NCI-H2107 (cell line): ENCODE measurements at places on chromosomes 2 and 18.

DNA sequence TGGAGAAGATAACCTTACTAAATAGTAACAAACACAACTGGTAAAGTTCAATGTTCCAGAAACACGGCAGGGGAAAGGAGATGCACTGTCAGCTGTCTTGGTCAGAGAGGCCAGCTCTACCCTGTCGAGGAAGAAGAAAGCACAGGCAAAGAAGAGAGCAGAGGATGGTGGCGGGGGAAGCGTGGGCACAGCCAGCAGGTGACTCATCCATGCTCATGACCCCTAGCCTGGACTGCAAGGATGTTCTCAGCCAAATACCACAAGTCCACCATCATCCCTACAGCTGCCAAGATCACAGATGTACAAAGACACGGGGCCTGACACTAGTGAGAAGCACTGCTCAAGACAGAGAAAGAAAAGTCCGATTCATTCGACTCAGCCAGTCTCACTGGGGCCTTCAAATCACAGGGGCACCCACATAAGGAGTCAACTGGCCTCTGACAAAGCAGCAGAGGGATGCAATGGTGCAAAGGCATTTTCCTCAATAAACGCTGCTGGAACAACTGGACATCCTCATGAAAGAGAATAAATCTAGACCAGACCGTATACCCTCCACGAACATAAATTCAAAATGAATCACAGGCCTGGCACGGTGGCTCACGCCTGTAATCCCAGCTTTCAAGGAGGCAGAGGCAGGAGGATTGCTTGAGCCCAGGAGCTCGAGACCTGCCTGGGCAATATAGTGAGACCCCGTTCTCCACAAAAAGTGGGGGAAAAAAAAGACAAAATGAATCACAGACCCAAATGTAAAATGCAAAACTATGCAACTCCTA, 5.6 kb downstream of the DTYMK start:
- DNase-seq, result no peak

- peak; percentile 74 for DNase-seq
Measured at GRCh38 chr18:76875390-76876325, 53.3 kb downstream of the ZNF236 start.

GRCh38 chr2:154762638-154763037, 64.1 kb downstream of the KCNJ3 start:
- DNase-seq, result no peak

- no peak for DNase-seq
Measured at GRCh38 chr2:164761737-164762460, 79.7 kb downstream of the COBLL1 start.

- DNase-seq, result no peak
Measured at GRCh38 chr2:57434972-57435371, 611.6 kb upstream of the VRK2 start.

- DNase-seq, result no peak
Measured at GRCh38 chr2:71240794-71241193, 13.9 kb upstream of the PAIP2B start.

- no peak for DNase-seq
Measured at GRCh38 chr18:75216212-75216910, 5.8 kb downstream of the TSHZ1 start.

GRCh38 chr2:98485453-98485755, 40.7 kb downstream of the INPP4A start:
- DNase-seq, result no peak

GRCh38 chr2:236600158-236600557, 30.5 kb downstream of the ACKR3 start:
- DNase-seq, result no peak

DNA sequence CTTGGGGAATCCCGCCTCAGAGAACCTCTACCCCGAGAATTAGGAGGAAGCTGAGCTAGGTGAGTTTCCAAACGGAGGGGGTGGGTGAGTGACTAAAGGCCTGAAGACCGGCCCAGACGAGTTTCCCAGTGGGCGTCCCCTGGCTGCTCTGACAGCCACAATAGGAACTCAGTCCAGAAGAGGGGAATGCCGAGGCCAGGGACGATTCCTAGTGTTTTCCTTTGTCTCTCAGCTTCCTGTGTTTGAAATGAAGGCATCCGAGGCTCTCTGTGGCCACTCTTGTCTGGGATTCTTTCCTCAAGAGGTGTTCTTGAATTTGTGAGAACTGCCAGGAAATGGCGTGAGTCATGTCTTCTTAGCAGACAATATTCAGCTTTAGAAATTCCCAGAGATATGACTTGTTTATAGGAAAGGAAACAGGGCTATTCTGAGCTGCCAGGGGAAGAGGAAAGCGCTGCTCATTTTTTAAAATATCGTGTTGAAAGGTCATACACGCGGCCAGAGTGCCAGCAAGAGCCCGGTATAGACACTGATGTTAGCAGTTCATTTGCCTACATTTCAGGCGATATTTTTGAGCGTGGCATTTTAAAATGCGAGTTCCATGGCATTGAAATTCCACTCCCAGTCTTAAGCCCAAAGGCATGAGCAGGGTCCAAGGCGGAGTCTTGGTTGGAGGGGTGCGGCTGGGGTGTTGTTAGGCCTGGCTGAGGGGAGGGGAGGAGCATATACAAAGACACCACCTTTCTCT, 169.1 kb upstream of the KLF7 start:
- peak; percentile 18 for DNase-seq

DNA sequence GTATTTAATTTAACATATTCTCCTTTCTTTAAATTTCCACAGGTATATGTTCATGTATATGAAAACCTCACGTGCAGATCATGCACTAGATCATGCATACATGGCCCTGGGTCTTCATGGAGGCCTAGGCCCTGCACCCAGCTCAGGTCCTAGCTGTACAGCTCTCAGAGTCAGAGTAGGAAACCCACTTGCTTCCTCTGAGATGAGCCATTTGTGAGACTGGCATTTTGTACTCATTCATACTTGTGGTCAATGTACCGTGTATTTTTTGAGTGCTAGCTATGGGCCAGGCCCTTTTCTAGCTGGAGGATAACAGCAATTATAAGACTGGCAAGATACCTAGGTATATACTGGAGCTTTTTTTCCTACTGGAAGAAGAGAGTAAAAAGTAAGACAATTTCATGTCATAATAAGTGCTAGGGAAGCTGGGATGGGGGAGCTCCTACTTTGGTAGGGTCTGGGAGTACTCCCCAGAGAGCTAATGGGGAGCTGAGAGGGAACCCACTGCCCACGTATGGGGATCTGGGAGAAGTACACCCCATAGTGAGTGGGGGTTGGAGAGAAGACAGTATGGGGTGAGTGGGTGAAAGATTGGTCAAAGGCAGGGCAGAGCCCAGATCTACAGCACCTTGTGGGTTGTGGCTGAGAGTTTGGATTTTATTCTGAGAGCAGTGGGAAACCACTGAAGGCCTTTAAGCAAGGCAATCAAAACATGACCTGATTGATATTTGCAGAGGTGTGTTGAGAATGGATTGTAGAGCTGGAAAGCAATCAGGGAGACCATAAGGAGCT, 72.0 kb downstream of the POLE4 start:
- no peak for DNase-seq

- no peak for DNase-seq
Measured at GRCh38 chr18:49023271-49023937, 72.6 kb upstream of the SMAD7 start.

DNA sequence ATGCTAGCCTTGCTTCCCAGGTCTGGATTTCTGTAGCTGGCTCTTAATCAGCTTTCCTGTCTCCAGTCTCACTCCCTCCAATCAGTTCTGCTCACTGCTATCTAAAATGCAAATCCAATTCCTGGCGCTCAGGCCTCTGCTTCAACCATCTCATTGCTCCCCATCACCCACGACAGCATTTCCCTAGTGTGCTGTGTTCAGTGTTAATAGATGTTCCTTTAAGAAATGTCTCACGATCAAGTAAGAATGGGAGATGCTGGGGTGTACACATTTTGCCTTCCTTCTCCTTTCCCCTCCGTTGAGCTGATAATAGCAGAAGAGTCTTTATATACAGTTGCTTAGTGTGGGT, 1.6 kb upstream of the PUM2 start:
- DNase-seq, result no peak

DNA sequence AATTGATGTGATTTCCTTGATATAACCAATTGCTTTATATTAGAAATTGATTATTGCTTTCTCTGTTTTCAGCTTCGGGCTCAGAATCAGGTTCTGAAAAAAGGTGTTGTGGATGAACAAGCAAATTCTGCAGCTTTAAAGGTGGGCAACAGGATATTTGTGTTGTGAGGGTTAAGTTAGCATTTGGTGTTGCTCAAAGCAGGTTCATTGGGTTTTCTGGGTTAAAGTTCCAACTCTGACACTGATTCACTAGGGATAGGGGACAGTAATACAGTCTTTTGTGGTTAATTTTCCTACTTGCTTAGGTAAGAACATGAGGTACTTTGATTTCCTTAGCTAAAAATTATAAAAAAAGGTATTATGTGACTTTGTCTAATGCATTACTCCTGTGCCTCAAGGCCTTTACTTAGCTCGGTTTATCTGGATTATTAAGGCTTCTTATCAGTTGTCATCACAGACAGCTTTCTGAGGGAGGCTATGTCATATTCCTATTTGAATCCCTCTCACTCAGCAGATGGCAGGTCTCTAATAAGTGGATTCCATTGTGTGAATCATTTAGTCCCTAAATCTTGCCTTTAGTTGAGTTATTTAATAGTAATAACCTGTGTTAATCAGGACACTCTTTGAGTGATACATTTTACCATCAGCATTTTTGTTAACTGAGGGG, 78.9 kb upstream of the STON1 start:
- DNase-seq, result no peak

DNA sequence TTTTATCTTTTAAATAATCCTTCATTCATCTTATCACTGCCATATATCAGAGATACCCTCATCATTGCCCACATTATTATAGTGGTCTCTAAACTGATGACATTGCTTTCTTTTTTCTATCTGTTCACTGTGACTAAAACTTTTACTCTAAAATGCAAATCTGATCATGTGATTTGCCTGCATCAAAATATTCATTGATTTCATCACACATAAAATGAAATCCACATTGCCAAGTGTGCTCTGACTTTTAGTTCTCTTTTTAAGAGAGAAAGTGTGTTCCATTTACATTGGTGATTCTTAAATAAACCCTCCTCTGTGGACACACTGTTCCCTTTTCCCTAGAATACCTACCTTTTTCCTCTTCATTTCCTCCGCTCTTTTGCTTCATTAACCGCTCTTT, 7.5 kb downstream of the REL start:
- DNase-seq, result no peak

DNA sequence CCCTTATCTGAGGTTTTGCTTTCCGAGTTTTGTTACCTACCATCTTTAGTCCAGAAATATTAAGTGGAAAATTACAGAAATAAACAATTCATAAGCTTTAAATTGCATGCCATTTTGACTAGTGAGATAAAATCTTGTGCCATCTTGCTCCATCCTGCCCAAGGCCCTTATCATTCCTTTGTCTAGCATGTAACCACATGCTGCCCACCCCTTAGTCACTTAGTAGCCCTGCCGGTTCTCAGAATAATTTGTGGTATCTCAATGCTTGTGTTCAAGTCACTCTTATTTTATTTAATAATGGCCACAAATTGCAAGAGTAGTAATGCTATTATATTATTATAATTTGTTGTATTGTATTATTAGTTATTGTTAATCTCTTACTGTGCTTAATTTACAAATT, 36.8 kb upstream of the VPS54 start:
- no peak for DNase-seq

GRCh38 chr2:240213476-240214421, 73.3 kb upstream of the OTOS start:
- DNase-seq, result no peak

DNA sequence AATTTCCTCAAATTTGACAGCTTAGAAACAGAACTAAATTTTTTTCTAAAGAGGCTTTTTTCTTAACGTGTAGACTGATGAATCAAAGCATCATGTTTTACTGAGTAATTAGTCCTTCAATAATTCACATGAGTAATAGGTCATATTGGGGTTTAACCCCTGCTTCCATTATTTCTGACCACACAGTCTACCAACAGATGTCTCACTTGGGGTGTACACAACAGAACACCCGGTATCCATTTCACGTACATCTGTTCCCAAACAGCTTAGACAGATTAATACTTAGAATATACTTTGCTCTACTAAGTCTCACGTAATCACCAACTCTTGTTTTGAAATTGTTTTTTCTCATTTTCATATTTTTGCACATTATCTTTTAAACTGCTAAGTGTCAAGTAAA, 14.8 kb downstream of the CERKL start:
- no peak for DNase-seq

DNA sequence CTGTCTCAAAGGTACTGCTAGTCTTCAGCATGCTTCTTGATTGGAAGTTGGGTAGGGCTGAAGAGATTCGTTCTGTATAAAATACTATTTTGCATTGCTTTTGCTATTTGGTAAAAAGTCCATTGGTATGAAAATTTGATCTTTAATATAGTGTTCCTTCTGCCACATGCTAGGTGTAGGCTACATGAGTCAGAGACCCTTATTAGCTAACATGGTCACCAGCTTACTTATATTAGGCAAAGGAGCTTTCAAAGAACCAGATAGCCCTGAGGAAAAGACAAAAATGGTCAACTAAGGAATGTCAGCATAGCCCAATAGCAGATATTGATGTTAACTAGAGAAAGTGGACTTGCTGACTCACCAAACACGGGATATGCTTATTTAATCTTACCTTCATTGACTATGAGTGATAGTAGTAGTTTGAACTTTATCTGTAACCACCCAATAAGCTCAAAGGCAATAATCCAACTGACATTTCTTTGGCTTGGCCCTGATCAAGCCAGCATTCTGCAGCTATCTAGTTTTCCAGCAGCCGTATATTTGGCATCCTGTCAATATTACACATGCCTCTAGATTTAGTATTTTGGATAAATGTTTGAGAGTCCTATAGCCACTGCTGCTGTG, 110.0 kb downstream of the TPGS2 start:
- no peak for DNase-seq

- no peak for DNase-seq
Measured at GRCh38 chr2:183126635-183127034, 2.4 kb downstream of the NUP35 start.

GRCh38 chr18:58796220-58796619, 68.5 kb upstream of the ZNF532 start:
- no peak for DNase-seq

GRCh38 chr2:18336975-18337374, 223.5 kb downstream of the RDH14 start:
- no peak for DNase-seq

DNA sequence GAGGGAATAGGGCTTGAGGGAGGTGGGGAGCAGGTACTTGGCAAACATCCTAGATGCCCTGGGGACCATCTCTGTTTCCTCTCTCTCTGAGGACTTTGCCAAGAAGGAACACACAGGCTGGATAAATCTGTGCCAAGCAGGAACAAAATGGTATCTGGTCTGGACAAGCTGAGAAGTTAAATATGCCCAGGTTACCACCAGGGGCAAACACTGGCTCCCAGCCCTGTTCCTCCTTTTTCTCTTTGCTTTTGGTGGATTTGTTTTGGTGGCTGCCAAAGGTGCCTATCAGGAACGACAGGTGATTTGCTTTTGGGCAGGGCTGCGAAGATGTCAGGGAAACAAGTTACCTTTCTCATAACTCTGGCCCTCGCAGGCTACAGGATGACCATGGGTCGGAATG, 227.5 kb upstream of the SMAD2 start:
- DNase-seq, result no peak

DNA sequence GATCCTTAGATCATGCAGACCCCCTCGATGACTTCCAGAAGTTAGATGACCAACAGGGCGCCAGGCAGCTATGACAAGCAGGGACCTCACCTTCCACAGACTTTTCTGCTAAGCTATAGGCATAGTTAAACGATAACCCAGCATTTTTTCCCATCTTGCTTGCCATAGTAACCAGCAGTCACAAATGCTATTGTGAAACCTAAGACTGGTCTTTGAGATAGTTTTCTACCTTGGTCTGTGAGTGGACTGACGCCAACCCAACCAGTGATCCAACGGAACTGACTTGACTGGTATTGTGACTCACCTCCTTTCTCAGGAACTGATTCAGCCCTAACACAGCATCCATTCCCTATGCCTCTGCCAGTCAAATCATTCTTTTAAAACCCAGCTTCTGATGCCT, 361.2 kb downstream of the LRRTM4 start:
- no peak for DNase-seq
